ENCODE measurements at places on chromosomes 16 and 17. TPM values are rescaled to one million over a fixed set of nuclear protein-coding genes. Genes with fewer than 3 reads are reported as not detected.

Gene BAHCC1
- total RNA-seq: 0.10 TPM

Gene LRRC3C
- total RNA-seq: not detected

Gene PLEKHM1
- 27.8 TPM for total RNA-seq

Gene CRHR1
- not detected for total RNA-seq

Gene SLC13A5
- 0.23 TPM for total RNA-seq

Gene YBX2
- not detected for total RNA-seq

Gene ICAM2
- 37.4 TPM for total RNA-seq

Gene ADORA2B
- 0.21 TPM for total RNA-seq

Gene MTSS2
- total RNA-seq: 0.51 TPM

Gene TOX3
- 0.13 TPM for total RNA-seq

Gene CCNF
- 48.9 TPM for total RNA-seq

Gene HBZ
- not detected for total RNA-seq

Gene NLRC3
- 18.2 TPM for total RNA-seq

Gene SSTR5
- total RNA-seq: not detected

Gene FNDC8
- not detected for total RNA-seq

Gene TSPAN10
- total RNA-seq: 0.56 TPM

Gene TMEM114
- total RNA-seq: not detected

Gene RASL10B
- total RNA-seq: 0.05 TPM

Gene CACNA1H
- 0.19 TPM for total RNA-seq

Gene PRSS21
- total RNA-seq: 58.3 TPM

Gene KRTAP1-5
- total RNA-seq: not detected

Gene C16orf92
- not detected for total RNA-seq

Gene ZG16B
- total RNA-seq: 7.5 TPM

Gene GAST
- not detected for total RNA-seq

Gene C17orf50
- not detected for total RNA-seq

All from GM12878 (cell line).